ENCODE measurements at places on chromosomes 3 and 15. TPM values are rescaled to one million over a fixed set of nuclear protein-coding genes. Genes with fewer than 3 reads are reported as not detected.

DNA sequence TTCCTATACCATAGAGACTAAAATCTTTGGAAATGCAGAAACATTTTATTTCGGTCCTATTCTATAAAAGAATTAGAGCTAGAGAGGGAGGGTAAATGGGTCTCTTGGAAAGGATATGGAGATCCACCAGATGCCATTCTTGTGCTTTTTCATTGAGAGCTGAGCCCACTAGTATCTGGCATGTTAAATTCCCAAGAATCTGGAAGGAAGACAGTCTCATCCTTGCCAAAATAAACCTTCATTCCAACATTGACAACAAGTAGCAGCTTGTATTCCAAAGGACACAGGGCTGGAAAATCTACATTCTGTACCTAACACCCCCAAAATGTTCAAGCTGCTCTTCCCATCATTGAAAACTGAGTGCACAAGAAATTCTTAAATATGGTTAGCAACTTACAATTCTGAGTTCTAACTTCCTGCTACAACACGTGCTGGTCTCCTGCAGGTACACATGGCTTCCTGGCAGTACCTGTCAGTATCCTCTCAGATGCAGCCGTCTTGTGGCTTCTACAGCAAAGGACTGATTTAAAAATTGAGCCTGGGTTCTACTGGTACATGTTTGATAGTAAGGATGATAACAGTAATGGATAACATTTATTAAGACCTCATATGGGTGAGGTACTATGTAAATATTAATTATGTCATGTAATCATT lies 348.1 kb downstream of the SV2B start:
- H3K27me3 ChIP-seq = no peaks in the 10 kb centered on the region
- H3K4me1 ChIP-seq = peaks cover 7% of the 10 kb centered on the region

DNA sequence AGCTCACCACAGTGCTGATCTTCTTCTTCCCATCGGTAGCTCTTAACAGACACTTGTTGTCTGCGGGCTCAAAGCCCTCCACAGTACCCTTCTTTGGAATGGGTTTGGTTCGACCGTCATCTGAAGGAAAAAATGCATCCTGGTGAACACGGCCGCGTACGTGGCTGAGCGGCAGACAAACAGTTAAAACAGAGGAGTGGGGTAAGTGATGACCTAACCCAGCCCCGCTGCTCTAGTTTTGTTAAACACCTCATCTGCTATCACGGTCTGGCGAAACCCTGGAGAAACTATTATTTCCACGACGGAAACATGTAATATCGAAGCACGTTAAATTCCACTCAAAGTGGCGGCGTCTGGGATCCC lies 725 bp downstream of the SRP14 start:
- no peaks in the 10 kb centered on the region for H3K27me3 ChIP-seq
- peaks cover 15% of the 10 kb centered on the region for H3K4me1 ChIP-seq
- H3K27ac ChIP-seq = peak overlapping the region; percentile 92
- no peak for DNase-seq
- peak overlapping the region; percentile 90 for H3K4me3 ChIP-seq

The OR5K2 gene
- not detected for polyA plus RNA-seq

The SLC49A4 gene
- 19.1 TPM for polyA plus RNA-seq

The SNX4 gene
- polyA plus RNA-seq = 17.9 TPM

Measured in keratinocyte (primary cell).